ENCODE measurements at places on chromosomes 4 and X.

DNA sequence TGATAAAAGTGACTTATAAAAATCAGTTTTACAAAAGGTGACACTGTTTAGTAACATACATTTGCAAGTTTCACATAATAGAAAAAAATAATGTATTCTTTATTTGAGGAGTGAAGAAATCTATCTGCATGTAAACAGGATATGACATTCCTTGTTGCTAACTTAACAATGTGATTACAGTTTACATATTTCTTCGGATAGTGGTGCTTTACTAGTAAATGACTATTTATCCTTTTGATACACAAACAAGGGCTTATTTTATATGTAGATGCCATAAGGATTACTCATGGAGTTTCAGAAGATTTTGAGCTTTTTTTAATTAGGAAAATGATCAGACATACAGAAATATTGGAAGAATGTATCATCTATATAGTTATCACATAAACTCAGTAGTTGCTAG lies 126.5 kb downstream of the SLIT2 start:
- no peak for DNase-seq

DNA sequence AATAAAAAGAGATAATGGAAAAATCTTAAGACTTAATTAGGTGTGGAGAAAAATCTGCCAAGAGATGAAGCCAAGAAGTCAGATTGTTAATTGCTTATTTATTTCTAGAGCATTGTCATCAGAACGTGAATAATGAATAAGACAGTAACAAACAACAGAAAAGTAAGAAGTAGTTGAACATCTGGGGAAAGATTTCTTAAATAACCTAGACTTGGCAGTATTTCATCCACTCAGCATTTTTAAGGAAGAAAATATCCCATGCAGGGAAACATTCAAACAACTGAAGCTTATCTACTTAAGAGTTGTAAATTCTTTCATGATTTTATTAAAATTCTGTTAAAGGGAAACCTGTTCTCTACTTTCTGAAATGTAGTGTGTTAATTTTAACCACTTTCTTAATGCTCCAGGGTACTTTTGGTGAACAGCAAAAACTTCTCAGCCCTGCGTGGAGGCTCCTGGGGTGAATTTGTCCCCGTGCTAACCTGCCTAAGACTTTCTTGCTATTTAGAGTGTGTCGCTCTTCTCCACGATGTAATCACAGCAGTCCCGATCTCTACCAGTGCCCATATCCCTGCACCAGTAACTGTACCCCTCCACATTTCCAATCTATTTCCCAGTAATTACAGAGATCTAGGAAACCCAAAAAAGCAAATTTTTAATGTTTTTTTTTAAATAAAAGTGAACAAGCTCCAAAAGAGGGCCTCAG lies 124.6 kb downstream of the CORIN start:
- DNase-seq = no peak

DNA sequence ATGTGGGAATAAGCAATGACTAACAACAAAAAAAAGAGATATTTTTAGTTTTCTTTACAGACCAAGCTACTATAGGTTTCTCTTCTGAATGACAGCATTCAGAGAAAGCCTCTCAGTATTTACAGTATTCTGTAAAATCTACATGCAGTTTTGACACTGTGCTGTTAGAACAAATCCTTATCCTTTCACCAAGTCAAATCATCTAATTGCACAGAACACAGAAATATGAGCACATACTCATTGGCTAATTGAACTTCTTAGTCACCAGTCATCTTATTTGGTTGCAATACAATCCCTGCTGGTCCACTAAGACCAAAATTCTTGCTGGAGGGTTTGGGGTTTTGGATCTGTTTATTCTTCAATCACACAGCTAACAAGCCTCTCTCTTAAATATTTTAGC lies 5.7 kb downstream of the ACOT9 start:
- DNase-seq = no peak

GRCh38 chrX:139692908-139693307 lies 15.1 kb downstream of the MCF2 start:
- no peak for DNase-seq

DNA sequence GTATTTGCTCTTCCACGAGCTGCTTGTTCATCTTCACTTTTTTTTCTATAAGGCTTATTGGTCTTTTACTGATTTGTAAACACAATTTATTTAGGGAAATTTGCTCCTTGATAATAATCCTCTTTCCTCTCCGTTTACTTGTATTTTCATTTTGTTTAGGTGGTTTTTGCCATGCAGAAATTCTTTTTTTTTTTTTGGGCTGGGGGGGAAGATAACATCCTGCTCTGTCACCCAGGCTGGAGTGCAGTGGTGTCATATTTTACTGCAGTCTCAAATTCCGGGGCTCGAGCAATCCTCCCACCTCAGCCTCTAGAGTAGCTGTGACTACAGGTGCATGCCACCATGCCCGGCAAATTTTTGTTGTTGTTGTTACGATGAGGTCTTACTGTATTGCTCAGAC lies 31.6 kb upstream of the BRS3 start:
- DNase-seq = no peak

GRCh38 chr4:52099860-52100461 lies 48.9 kb downstream of the SPATA18 start:
- DNase-seq = no peak

- DNase-seq = no peak
Measured at GRCh38 chr4:177321647-177322046, 12.0 kb downstream of the NEIL3 start.

DNA sequence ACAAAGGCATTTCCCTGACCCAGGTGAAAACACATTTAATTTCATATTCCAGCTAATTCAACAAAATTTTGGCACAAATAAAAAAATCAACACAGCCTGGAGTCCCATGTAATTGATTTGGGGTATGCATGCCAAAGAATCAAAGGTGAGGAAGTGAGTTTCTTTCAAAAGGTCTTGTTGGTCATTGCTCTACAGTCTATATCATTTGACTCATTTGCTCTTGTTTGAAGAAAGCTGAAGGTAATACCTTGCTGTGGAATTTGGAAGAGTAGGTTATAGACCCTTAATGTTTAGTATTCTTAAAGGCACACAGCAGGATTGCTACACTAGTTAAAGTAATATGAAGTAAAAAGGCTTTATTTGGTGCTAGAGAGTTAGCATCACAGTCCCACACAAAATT lies 25.4 kb downstream of the COL4A6 start:
- no peak for DNase-seq

DNA sequence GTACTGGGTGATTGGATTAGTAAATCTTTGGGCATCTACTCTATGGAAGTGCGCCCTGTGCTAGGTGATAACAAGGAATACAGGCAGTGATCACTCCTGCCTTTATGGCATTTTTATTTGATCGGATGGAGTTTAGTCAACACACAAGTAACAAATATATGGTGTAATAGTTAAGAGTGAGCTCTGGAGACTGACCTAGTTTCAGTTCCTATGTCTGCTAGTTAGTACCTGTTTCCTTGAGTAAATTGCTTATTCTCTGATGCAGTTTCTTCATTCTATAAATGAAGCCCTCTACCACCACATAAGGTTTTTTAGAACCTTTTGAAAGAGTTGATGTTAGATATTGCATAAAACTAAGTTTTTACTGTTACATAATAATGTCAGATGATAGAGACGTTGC lies 134.6 kb downstream of the KDM6A start:
- no peak for DNase-seq

DNA sequence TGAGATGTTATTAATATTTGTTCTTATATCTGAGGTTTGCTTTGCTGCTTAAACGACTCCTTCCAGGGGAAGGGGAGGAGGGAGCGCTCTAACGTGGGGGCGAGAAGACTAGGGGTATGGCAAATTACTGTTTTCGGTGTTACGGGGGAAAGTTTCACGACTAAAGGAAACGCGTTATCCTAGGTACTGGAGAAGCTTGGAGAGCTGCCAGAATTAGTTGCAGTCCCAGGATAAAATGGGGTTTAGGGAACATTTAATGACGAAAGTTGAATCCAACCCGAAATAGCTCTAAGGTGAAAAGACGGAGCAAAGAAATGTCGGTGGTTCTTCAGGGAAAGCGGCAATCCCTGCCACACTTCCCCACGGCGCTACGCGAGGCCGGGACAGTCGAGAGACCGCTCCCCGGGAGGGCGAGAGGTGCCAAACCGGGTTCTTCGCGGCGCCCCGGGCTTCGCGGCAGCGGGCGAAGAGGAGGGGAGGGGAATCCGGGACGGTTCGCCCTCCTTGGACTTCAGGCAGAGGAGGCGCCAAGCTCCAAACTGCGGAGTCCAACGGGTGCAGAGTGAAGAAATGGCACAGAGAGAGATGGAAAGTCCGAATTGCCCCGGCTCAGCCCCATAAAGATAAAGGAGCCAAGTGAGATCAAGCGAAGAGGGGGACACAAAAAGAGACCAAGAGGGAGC lies 724 bp downstream of the THOC2 start:
- DNase-seq = no peak

GRCh38 chr4:125582302-125582701 lies 267.5 kb downstream of the FAT4 start:
- no peak for DNase-seq

- DNase-seq = no peak
Measured at GRCh38 chr4:85318415-85318814, 156.5 kb upstream of the ARHGAP24 start.

DNA sequence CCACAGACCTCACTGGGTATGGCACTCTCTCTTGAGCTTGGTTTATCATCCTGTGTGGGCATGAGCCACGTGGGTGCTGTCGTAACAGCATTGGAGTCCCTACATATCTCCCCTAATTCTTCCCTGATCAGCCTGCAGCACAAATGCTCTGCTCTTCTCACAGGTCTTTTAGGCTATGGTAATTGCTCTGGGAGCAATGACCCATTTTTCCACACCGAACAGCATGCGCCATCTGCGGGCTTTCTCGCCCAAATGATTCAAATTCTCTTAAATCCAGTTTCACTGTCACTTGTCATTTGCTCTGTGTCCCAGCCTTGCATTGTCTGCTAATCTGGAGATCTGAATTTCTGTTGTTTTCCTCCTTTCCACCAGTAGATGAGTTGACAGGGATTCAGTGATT lies 48.9 kb upstream of the GATB start:
- no peak for DNase-seq

DNA sequence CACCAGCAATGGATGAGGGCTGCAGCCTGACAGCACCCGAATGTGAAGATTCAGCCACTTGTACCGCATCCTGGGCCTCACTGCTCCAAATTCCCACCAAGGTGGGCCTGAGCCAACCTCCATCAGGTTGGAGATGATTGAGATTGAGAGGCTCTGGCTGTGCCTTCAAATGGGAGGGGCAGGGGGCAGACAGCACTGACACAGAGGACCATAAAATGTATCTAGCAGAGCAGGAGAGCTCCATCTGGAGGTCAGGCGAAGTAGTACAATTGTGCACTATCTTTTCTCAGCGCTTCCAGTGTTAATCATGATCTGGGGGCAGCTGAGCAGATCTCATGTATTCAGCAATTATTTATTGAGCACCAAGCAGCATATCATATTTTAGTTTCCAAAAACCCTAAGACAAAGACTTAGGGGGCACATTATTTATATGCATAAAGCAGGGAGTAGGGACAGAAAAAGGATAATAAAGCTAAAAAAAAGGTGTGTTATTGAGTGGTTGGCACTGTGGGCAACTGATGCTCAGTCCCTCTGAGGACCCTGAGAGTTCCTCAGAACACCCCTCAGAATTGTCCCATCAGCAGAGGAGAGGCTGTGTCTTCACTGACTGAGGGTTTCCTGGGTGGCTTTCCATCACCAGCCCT lies 31.6 kb upstream of the C1QTNF7 start:
- DNase-seq = no peak

- no peak for DNase-seq
Measured at GRCh38 chr4:10891866-10892265, 207.3 kb upstream of the CLNK start.

GRCh38 chrX:40097504-40098263 lies at the start of gene BCOR:
Gene BCOR (minus strand): TSS chrX:40097958. CDS start chrX:40077929, 20,029 bp downstream.
- peak; percentile 61 for DNase-seq

DNA sequence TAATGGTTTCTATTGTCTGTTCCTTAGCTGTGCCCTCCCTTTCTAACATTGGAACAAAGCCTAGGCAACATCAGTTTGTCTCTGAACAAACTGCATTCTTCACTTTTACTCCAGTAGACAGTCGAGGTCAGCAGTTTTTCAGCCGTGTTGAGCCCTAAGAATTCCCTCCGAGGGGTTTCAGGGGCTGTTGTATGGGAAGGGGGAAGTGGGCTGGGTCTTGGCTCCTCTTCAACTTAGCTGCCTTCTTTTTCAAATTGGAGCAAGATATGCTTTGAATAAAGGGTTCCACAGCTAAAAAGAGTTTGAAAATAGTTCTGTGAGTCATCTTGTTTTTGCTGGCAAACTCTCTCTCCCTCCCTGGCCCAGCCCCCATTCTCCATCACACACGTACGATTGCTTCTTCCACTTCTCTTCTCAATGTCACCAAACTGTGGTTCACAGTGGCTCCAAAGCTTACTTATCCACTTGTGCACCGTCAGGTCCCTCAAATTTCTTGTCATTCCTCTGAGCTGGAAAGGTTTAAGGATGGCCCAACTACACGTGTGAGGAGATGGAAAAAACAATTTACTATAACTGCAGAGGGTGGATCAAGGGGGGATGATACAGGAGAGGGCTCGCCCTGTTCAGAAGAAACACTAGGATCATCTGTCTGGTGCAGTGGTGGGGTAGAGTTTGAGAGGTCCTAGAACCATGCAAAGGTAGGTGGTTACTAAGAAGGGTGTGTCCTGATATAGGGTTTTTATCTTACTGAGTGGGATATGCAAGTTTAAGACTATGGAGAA lies 9.2 kb upstream of the MAML3 start:
- DNase-seq = no peak

DNA sequence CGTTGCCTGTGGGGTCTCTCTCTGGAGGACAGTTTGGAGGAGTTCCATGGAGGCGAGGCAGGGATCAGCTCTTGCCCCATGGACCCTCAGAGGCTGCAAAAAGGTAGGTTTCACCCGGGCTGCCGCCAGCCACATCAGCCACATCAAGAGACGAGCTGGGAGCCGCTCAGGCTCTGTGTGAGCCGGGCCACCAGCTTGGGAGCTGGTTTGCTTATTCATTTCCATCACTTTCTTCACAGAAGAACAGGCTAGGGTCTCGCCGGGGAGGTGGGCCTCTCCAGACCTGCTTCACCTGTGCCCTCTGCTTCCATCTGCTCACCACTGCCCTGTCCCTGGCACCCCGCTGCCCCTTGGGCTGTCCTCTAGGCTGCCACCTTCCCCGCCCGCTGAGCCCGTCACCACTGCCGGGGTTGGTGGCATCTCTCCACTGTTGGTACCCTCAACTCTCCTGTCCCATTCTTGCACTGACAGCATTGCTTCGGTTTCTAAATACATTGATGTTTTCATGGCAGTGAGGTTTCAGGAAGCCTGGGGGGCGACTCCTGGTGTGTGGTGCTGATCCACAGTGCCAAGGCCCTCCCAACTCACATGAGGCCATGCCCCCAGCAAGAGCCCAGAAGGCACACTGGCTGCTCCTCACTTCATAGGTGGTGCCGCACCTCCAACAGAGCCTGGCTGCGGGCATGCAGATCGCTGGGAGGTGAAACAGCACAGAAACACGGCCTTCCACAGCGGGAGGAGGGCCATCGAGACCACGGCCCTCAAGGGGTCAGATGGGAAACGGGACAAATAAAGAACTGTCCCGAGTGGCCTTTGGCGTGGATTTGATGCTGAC lies 4.5 kb upstream of the TREX2 start:
- DNase-seq = no peak
